ENCODE measurements at places on chromosomes 4 and X. TPM values are rescaled to one million over a fixed set of nuclear protein-coding genes. Genes with fewer than 3 reads are reported as not detected.

DNA sequence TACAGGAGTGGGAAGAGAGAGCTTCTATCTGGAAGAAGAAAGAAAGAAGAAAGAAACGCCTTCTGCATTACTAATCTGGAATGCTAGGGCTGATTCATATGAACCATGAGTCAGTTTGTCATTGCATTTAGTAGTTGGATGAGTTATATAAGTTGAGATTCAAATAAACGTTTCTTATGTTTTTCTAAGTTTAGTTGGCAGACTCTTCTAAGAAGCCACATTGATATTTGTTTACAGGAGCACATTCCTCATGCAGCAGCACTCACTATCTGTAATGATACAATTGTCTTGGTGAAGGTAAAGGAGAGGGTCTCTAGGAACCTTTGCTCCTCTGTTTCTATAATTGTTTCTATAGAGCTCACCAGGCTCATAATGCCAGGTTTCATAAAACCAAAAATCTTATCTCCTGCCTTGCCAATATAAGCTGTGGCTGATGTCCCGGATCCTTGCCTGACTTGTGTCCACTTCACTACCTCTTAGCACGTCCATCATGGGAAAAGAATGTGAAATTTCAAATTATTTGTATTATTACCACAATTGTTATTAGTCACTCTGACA lies 39.5 kb downstream of the HOPX start:
- peak; percentile 94 for DNase-seq

- no peak for DNase-seq
Measured at GRCh38 chr4:48585401-48585800, 95.3 kb downstream of the ZAR1 start.

DNA sequence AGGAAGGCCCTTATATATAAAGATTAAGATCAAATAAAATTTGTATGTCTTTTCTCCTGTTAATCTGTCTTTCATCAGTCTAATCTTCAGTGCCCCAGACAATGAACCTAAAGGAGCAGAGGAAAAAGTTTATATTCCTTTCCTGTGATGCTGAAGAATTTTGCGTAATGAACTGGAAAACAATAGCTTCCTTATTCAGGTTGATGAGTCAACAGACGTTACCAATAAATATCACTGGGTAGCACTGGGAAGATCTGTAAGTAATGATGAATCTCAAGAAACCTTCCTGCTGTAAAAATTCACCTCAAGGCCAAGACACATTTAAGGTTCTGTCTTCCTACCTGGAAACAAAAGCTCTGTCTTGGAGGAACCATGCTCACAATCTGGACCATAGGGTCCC lies 25.5 kb downstream of the CDKN2AIP start:
- peak; percentile 78 for DNase-seq

DNA sequence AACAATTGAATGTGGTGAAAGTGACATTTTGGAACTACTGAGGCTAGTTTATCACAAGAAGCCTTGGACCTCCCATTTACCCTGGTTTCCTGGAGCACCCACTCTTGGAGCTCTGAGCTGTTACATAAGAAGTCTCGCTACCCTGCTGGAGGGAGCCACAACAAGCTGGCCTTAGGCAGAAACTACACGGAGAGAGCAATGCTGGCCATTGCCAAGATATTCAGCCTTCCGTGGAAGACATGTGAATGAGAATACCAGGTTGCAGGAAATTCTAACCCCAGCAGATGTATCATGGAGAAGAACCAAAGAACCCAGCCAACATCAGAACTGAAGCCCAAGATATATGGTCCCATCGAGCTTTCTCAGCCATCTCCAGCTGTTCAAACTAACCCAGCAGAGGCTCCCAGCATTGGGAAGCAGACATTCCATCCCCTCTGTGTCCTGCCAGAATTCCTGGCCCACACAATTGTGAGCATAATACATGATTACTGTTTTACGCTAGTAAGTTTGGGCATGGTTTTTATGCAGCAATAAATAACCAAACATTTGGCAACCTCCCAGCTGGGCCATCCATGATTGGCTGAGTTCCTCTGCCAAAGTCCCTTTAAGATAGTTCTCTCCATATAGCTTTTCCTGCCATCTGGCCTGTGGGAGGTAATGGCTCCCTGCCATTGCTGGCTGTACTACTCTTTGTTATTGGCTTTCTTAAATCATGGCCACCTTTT lies 17.9 kb upstream of the PDE5A start:
- DNase-seq = no peak

DNA sequence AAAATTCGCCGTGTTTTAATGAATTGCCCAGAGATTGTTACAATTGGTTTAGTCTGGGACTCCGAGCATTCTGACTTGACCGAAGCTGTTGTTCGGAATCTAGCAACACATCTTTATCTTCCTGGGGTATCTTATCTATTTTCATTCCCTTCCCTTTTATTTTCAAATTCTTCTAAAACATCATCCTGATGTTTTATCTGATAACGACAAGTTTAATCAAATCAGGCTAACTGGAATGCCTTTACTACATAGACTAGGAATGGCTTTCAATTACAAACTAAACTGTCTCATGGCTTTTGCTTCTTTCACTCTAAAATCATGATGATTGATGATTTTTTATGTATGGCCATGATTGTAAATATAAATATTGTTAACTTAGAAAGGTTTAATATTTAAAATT lies 48.0 kb downstream of the USP53 start:
- DNase-seq = no peak

The MAGEB1 gene
- not detected for total RNA-seq

The NPY5R gene
- total RNA-seq = not detected

The KCNIP4 gene
- 0.15 TPM for total RNA-seq

The USP53 gene
- total RNA-seq = 8.7 TPM
